ENCODE measurements at places on chromosomes 5 and 9.

DNA sequence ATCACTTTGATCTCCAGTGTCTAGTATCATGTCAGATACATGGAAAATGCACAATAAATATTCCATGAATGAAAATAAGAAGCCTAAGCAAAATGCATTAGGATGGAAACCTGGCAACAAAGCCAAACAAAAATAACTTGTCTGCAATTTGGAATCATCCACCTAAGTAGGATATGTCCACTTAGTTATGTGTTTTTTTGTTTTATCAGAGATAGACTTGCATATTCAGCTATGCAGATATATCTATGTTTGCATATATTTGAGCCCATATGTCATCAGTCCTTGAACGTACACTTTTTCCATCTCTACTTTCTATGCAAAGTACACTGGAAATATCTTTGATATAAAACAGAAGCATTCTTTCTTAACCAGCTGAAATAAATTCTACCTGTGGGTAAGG lies 707.1 kb downstream of the EFNA5 start:
- no peak for DNase-seq

GRCh38 chr5:122022966-122023365 lies 55.1 kb downstream of the LOX start:
- no peak for DNase-seq

DNA sequence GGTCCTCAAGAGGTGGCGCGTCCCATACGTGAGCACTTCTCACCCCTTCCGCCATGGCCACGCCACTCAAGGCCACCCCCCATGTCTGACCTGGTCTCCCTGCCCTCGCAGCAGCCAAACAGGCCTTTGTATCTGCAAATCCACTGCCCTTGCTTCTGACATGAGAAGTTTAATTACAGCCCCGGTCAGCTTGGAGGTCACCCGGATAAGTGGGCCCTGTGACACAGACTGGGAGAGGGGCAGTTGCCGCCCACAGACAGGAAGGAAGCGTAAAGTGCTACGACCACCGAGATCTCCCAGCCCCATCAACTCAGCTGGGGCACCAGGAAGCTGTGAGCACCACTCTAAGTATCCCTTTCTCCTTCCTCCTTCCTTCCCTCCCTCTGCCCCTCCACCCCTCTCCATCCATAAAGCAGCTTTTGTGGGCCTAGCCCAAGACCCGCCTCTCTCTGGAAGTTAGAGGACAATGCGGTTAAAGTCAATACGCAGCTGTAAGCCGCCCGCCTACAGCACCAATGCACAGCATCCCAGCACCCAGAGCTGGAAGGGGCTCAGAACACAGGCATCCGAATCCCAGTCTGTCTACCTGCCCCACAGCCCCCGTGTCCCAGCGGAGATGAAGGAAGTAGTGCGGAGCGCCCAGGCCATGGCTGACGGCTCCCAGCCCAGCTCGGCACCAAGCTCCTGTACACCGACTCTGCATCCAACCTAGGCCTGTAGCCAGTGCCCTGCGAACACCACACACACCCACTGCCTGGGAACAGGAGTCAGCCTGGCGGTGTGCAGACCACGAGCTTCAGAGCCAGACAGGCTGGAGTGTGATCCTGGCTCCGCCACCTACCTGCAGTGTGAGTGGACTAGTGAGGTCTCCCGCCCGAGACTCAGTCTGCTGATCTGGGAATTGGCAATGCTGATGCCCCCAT lies 44.8 kb upstream of the RNF130 start:
- DNase-seq = no peak

- no peak for DNase-seq
Observed at GRCh38 chr9:38062498-38063362, 6.3 kb downstream of the SHB start.

GRCh38 chr9:127916720-127917581 lies at the start of gene ST6GALNAC4:
Gene ST6GALNAC4, minus strand, starts transcription at chr9:127917041. Its CDS starts 622 bp downstream, at chr9:127916419.
- peak; percentile 92 for DNase-seq

- no peak for DNase-seq
Observed at GRCh38 chr5:148561801-148562311, 92.5 kb downstream of the HTR4 start.
